ENCODE measurements at places on chromosomes 11 and 22.

DNA sequence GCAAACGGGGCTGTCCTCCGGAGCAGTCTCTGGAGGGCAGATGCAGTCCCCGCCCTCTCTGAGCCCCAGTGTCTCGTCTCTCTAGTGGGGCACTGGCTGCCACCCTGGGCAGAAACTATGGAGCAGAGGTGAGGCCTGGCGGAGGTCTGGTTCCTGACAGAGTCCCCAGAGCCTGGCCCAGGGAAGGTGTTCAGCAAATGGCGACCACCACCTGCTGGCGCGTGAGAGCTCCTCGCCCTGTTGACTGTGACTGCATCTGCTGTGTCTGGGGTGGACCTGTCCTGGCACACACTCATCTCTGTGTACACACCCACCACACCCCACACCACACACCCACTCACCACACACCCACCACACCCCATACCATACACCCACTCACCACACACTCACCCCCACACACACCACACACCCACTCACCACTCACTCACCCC lies 18.3 kb upstream of the TTLL12 start:
- DNase-seq = no peak

- no peak for DNase-seq
These were observed 51.2 kb downstream of the NFAM1 start for GRCh38 chr22:42380769-42381551.

GRCh38 chr11:128453444-128454336 lies 133.7 kb downstream of the ETS1 start:
- no peak for DNase-seq

DNA sequence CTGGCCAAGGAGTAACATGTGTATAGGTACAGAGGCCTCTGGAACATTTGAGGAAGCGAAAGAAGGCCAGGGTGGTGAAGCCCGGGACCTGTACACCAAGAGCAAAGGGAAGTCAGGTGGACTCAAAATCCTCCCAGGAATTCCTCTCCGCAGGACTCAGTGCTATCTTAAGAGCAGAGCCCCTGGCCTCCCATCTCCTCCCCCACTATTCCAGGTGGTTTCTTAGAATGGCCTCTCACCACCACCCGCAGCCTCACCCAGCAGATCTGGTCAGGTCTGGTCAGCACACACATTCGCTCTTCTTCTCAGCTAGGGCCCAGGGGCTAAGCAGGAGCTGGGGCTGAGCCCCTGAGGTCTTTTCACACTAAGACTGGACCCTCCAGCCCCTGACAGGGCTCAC lies 59.1 kb downstream of the SCGB1A1 start:
- DNase-seq = no peak

- no peak for DNase-seq
These were observed 115.7 kb upstream of the C11orf87 start for GRCh38 chr11:109306322-109306721.

- DNase-seq = no peak
These were observed 456.9 kb downstream of the BRD1 start for GRCh38 chr22:49370627-49371301.
